SW 1271 (cell line): ENCODE measurements at places on chromosomes 12 and 14.
A peak's percentile ranks its signal among the peaks of the same experiment; 100 is the strongest.

DNA sequence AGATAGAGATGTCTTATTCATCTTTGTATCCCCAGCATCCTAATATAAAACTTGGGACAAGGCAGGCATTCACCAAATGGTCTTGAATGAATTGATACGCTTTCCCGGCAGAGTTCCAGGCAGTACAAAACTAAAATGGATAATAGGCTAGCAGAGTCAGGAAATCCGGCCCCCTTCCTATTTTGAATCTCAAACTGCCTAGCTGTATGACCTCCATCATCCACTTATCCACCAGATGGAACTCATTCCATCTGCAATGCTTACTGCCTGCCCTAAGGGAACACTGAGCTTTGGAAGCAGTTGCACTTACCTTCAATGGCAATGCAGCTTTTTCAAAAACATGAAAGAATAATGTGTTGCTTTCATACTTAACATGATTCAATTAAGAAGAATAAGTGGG, 43.4 kb downstream of the BDKRB1 start:
- DNase-seq: no peak

GRCh38 chr14:21219120-21219519, 50.1 kb downstream of the HNRNPC start:
- DNase-seq: no peak

GRCh38 chr14:102784892-102785594, 7.8 kb downstream of the TRAF3 start:
- DNase-seq: no peak

DNA sequence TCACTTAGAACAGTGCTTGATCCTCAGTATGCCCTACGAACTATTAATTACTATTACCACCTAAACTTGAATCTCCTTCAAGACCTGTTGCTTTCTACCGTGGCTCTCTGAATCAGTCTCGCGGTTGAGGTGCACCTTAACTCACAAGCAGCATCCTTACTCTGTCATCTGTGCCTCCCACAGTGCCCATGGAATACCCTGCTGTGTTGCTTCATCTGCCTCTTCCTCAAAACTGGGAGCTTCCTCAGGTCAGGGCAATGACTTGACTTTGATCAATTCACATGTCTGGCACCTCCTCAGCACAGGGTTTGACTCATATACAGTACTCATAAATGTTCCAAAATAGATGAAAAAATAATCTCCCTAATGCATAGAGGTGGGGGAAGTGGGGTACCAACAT, 305.9 kb downstream of the NUAK1 start:
- no peak for DNase-seq

DNA sequence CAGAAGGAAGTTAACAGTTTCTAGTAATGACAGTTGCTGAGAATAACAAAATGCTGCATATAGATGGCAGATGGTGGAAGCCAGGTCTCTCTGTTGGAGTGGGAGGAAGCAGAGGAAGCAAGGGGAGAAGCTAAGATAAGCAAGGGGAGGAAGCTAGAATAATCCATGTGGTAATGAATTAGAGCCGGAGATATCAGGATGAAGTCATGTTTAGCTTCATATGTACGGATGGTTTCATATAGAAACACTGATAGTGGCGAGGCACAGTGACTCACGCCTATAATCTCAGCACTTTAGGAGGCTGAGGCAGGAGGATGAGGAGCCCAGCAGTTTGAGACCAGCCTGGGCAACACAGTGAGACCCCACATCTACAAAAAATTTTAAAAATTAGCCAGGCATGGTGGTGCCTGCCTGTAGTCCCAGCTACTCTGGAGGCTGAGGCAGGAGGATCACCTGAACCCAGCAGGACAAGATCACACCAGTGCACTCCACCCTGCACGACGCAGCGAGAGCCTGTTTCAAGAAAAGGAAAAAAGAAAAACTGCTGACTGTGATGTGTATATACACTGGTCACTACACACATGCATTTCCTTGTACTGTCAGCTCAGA, 49.2 kb downstream of the ANAPC7 start:
- no peak for DNase-seq

DNA sequence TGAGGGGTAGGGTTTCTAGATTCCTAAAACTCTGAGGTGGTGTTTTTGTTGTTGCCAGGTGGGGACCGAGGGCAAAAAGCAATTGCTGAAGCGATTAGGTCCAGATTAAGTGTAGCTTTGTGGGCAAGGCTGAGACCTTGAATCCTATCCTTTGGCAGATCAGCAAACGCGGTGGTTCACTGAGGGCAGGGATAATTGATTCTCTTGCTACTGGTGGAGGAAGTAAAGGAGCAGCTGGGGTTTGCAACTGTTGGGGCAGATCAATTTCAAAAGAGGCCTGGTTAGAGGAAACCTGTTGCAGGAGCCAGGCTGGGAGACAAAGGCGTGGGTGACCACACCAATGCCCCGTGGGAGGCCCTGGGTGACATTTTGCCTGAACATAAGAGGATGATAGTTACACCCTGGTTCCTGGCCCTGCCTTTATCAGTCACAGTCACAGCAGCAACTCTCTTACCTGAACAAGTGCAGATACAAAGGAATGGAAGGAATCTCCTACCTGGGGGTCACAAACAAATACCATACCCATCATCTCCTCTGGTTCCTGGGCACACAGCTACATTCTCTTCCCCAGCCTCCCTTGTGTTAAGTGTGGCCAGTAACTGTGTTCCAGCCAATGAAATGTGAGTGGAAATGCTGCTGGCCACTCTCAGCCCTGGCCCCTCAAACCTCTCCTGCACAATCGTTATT, 43.3 kb upstream of the RASSF3 start:
- DNase-seq: no peak

DNA sequence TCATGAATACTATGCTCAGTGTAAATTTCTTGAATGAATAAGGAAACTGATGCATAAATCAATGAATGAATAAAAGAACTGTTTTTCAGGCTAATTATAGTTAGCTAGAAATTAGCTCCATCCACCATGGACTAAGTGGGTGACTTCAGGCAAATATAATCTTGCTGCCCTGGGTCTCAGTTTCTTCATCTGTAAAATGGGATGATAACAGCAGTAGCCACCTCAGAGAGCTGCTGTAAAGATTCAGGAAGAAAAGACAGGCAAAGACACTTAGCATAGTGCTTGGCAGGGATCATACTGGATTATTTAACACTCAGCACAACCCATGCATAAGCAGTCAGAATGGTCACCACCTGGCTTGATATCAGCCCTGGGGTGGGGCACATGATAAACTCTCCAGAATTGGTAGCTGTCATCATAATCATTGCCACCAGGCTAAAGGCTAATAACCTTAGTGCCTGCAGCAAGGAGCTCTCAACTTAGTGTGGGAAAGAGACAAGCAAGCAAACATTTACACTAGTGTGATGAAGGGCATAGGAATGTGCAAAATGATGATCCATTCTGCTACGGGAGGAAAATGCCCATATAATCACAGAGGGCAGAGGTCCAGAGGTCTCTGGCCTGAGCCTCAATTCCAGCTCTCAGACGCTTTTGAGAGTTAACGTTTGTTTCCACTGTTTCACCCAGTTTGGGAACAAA, 234.7 kb upstream of the TBX3 start:
- DNase-seq: peak; percentile 18

DNA sequence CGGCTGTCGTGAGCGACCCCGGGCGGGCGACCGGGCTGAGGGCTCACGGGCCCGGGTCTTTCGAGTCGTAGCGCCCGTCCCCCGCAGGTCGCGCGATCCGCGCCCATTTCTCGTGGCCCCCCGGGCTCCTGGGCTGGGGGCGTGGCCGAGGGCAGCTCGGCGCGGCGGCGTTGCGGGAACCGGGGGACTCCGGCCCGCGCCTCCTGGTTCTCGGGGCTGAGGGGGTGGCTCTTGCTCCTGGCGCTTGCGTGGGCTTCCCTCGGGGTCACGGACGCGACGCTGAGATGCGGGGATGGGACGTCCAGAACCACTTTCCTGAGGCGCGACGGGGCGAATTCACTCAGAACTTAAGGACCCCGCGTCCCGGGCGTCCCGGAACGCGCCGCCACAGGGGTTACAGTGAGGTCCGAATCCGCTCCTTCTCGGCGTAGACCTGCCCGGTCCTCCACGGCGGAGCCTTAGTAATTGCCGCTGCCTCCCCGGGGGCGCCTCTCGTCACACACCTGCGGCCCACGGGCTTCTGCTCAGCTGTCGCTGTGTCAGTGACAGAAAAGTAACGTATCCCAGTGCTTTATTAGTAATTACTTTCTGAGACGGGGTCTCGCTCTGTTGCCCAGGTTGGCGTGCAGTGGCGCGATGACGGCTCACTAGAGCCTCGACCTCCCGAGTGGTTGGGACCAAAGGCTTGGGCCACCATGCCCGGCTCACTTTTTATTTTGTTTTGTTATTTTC, 606 bp downstream of the EP400 start:
- no peak for DNase-seq

GRCh38 chr12:25372002-25372401, 121.3 kb upstream of the KRAS start:
- DNase-seq: no peak

DNA sequence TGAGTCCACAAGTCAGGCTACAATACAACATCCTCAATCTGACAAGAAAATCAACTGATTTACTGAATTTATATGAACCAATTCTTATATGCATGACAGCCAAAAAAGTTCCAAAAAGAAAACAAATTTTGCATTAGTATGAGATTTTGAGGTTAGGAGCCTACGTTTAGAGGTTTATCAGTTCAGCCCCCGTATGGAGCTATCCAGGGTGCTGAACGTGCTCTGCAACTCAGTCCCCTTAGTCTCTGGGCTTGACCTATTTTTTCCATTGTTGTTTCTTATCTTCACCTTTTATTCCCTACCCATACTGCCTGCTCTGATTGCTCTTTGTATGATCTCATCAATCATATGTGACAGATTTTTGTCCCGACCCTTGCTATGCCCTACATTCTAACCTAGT, 693.0 kb downstream of the NRXN3 start:
- DNase-seq: no peak

DNA sequence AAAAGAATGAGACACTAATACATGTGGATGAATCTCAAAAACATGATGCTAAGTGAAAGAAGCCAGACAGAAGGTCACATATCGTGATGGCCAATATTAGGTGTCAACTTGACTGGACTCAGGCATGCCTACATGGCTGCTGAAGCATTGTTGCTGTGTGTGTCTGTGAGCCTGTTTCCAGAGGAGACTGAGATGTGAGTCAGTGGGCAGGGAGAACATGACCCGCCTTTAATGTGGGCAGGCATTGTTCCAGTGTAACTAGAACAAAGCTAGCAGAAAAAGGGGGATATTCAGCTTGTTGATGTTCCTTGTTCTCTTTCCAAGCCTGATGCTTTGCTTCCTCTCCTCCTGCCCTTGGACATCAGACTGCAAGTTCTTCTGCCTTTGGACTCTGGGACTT, 47.6 kb downstream of the DCAF5 start:
- no peak for DNase-seq

GRCh38 chr14:64755781-64756221, 51.6 kb downstream of the PLEKHG3 start:
- DNase-seq: no peak

DNA sequence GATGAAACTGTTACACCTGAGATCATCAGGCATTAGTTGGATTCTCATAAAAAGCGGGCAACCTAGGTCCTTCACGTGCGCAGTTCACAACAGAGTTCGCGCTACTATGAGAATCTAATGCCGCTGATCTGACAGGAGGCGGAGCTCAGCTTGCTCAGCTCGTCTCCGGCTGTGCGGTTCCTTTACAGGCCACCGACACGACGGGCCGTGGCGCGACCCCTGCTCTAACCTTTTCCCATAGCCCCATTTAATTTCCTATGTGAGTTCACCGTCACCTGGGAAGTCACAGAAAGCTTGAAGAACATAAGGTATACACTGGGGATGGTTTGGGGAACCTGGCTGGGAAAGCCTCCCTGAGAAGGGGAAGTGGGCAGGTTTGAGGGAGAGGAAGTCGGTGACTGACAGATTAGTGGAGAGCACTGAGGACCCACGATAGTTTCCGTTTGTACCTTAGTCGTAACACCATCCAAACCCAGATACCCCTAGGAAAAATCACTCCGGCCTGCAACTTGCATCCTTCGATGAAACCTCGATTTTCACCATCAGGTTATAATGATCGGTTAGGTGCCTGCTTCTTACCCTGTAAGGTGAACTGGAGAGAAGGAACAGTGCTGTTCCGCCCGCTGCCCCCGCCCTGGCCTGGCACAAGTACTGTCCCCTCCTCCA, 2.8 kb upstream of the AAAS start:
- DNase-seq: no peak

GRCh38 chr12:89703768-89704167, 4.9 kb downstream of the ATP2B1 start:
- DNase-seq: no peak

- DNase-seq: no peak
Measured at GRCh38 chr12:88781909-88782308, 201.6 kb upstream of the KITLG start.

DNA sequence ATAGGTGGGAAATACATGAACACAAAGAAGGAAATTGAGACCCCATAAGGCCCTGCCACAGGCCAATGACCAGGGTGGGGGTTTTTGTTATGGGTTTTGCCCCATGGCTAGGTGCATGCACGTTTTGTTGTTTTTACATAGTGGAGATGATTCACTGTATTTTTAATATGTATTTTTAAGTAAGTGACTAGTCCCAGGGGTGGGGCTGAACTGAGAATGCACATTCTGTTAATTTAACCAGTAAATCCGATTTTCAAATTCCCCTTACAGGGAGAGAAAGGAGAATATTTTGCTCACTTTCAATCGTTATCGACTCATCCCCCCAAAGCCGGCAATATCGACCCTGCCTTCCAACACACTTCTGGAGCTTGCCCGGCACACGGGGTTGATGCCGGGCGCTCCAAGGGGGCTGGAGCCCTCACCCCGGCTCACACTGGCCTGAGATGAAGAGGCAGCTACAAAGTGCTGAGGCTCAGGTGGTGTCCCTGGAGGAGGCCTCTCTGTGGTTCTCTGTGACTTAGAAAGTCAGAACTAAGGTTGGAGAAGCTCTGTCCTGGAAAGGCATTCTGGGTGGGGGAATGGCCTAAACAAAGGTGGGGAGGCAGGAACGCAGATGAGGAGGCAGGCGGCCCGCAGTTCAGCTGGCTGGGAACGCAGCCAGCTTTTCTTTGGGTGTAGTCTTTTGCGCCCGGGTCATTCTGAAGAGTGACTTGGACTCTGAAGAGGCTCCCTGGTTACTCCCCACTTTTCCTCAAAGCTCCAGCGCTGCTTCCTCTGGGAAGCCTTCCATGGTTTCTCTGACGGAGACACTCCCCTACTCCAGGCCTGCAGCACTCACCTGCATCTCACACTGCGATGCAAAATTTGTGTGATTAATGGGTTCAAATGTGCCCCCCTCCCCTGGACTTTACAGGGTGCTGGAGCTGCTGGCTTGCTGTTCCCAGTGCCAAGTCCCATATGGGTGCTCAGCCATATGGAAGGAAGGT, 50.7 kb upstream of the DLK1 start:
- DNase-seq: no peak

DNA sequence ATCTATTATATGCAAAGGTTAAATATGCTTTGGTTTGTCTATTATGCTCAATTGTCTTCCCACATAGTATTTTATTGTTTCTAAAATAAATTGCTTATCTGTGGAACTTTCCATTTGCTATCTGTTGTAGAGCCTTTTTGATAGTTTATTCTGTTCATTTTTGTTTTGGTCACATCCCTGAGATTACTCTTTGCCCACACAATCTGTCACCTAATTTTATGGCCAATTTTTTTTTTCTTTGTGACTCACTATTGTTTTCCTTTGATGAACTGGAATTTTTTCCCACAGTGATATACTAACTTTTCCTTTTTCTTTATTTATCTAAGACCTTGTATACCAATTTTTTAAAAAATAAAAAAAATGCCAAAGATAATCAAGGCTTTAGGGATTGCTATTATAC, 61.1 kb downstream of the RASSF9 start:
- no peak for DNase-seq
